Activated CD8-positive, alpha-beta memory T cell treated with anti-CD3 and anti-CD28 coated beads for 1 hour (primary cell): ENCODE measurements at places on chromosomes 1 and 21.

- DNase-seq = no peak
These were observed 55.4 kb downstream of the STUM start for GRCh38 chr1:226603858-226604559.

DNA sequence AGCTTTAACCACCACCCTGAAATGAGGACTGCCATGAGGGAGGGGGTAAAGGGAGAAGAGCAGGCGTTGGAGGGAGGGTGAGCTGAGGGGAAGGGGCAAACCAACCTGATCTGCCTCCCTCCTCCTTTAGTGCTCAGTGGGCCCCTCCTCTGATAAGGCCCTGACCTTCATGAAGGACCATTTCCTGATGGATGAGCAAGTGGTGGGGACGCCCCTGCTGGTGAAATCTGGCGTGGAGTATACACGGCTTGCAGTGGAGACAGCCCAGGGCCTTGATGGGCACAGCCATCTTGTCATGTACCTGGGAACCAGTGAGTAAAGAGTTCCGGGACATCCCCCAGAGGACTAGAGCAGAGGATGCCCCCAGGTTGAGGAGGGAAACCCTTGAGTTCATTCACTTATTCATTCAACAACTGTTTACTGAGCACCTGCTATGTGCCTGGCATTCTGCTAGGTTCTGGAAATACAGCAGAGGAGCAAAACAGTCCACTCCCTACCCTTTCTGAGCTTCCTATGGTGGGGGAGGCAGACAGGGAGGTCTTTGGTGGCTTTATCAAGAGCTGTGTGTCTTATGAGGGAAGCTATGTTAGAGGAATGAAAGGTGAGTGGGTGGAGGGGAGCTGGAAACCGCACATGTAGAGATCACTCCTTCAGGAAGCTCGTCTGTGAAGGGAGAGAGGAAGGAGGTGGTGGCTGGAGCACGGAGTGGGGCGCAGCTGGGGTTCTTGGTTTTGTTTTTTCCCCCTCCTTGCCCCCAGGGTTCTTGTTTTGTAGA lies 19.5 kb downstream of the SEMA4A start:
- DNase-seq = no peak

- no peak for DNase-seq
These were observed 366.9 kb downstream of the SIPA1L2 start for GRCh38 chr1:232262991-232263390.

DNA sequence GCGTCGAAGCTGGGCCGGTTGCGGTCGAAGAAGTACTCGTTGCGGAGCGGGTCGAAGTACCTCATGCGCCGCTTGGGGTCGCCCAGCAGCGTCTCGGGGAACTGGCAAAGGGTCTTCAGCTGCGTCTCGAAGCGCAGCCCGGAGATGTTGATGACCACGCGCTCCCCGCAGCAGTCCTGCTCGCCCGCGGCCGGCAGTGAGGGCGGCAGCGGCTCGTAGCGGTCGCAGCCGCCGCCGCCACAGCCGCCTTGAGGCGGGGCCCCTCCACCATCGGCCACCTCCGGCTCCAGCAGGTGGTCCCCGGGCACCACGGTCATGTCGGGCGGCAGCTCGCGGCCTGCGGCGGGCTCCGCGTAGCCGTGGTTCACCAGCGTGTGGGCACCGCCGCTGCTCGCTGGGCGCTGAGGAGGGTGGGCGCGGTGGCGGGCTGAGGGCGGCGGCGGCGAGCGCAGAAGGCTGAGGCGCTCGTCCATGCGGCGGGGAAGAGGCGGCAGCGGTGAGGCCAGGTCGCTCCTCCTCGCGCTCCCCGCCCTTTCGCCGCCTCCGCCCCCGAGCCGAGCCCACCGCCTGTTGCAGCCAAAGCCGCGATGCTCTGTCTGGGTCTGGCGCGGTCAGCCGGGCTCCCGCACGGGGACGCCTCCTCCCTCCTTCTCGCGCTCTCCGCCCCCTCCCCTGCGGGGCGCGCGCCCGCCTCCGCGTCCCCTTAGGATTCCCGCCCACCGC lies at the start of gene KCNA3:
KCNA3 (minus strand) TSS at position 604 of the 723 bp plus-strand sequence; CDS start at position 473, 131 bp downstream.
- peak; percentile 58 for DNase-seq

DNA sequence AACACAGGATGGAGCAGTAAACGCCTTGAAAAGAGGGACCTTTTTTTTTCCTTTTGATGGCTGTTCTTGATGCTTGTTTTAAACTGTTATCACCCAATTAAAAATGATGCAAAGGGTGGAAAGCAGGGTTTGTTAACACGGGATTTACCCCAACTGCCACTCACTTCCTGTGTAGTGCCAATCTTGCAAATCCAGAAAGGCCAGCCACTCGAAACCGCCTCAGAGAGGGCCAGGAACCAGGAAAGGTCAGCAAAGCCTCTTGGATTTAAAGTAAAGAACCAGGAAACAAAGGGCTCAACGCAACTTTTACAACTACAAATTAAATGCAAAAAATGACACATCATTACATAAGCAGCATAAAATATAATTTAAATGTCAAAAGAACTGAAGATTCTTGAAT lies 347.4 kb downstream of the PDE4B start:
- no peak for DNase-seq

- peak; percentile 44 for DNase-seq
These were observed at the start of gene ALDH9A1 for GRCh38 chr1:165697881-165698760. Gene ALDH9A1 (minus strand): TSS chr1:165698562. CDS start chr1:165698558, 4 bp downstream.

DNA sequence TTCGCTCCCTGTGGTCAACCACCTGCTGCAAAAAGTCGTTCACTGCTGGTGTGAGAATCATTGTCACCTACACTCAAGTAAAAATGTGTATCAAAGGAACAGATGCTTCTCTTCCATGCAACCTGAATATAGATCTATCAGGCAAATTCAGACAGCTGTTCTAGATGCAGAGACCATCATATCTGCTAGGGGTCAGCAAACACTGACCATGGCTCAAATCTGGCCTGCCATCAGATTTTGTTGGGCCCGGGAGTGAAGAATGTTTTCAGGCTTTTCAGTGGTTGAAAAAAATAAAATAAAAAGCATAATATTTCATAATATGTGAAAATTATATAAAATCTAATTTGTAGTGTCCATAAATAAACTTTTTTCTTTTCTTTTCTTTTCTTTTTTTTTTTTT lies 199.6 kb downstream of the RGS7 start:
- no peak for DNase-seq

- DNase-seq = no peak
These were observed 264.4 kb downstream of the NTNG1 start for GRCh38 chr1:107405236-107405635.

DNA sequence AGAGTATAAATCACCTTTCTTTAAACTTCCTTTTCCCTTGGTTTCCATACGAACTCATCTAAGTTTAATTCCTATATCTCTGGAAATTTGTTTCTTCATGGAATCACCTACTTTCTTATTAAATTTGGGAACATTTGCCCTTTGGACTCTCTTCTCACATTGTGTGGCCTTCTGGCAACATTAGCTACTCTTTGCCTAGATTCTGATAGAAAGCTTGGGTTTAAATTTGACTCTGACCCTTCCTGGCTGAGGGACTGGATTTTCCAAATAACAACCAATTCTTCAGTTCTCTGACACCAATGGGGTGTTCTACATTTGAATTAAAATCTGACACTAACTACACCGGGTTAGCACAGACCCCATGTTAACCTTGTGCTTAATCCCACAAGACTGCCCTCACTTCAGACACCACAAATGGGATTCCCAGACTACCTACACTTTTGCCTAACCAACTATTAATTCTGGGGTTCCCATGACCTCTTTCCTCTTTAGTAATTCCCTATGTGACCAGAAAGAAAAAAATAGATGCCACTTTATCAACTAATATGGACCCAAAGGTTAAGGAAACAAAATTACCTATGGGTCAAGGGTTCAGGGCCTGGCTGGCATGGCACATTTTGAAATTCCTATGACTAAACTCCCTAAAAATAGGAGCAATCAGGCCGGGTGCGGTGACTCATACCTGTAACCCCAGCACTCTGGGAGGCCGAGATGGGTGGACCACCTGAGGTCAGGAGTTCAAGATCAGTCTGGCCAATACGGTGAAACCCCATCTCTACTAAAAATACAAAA lies 9.7 kb upstream of the THEM4 start:
- DNase-seq = no peak

- no peak for DNase-seq
These were observed 15.9 kb upstream of the PEAR1 start for GRCh38 chr1:156877433-156878170.

DNA sequence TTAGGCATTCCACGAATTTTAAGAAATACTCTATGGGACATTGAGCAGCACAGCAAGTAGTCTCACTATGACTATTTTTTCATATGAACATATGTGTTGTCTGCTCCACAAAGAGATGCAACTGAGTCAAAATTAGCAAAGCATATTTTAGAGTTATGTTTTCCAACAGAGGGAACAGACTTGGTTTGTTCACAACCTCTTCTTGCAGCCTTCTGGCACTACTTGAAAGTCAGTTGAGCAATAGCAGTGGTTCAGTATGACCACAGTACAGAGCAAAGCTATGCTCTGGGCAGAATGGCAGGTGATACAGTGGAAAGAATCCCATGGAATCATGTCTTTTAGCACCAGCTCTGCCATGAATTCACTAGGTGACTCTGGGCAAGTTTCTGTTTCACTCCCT lies 5.2 kb downstream of the CCN1 start:
- no peak for DNase-seq

GRCh38 chr1:59180735-59181134 lies 116.2 kb upstream of the FGGY start:
- no peak for DNase-seq

DNA sequence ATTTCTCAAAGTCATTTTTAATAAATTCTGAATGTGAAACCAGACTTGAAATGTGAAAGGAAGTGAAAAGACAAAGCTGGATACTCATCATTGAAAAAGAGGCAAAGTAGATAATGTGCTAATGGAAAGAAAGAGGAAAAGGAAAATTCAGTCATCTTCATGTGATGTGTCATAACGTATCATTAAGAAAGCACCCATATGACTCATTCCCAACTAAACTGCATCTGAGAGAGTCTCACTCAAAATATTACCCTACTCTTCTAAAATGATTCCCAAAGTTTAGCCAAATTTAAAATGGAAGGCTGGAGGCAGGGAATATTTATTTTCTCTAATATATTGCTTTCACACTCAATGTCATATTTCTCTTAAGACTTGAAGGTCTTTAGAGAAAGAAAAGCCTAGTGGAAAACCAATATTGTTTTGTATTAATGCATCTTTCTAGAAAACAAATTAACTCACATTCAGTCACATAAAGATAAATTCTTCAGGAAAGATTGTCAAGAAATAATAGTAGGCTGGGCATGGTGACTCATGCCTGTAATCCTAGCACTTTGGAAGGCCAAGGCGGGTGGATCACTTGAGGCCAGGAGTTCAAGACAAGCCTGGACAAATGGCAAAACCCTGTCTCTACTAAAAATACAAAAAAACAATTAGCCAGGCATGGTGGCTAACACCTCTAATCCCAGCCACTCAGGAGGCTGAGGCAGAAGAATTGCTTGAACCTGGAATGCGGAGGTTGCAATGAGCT lies 129.9 kb downstream of the SLC30A10 start:
- no peak for DNase-seq

- DNase-seq = no peak
These were observed 221.8 kb downstream of the CENPF start for GRCh38 chr1:214824763-214825162.

- no peak for DNase-seq
These were observed 7.4 kb downstream of the ZNF496 start for GRCh38 chr1:247324204-247324787.

GRCh38 chr1:163656095-163656759 lies 334.5 kb downstream of the NUF2 start:
- no peak for DNase-seq

GRCh38 chr1:50980505-50980904 lies 10.5 kb downstream of the CDKN2C start:
- DNase-seq = no peak

- no peak for DNase-seq
These were observed 116.9 kb upstream of the NGF start for GRCh38 chr1:115454837-115455511.
